ENCODE measurements at places on chromosomes 2 and 18.

DNA sequence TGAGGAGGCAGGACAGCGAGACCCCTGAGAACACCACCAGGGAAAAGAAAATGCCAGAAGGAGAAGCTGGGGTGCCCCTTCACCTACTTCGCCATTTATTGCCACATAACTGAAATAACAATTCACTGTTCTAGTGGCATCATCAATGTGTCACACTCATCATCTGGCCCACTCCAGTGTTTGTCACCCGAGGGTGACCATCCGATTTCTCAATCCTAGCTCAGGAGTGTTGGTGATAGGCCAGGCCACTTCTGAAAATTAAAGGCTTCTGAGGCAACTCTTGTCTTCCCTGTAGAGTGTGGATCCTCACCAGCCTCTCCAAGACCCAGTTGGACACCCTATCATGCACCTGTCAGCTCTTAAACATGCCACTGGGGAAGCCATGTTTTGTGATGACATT is 62.9 kb upstream of the BZW1 start:
- DNase-seq: no peak

DNA sequence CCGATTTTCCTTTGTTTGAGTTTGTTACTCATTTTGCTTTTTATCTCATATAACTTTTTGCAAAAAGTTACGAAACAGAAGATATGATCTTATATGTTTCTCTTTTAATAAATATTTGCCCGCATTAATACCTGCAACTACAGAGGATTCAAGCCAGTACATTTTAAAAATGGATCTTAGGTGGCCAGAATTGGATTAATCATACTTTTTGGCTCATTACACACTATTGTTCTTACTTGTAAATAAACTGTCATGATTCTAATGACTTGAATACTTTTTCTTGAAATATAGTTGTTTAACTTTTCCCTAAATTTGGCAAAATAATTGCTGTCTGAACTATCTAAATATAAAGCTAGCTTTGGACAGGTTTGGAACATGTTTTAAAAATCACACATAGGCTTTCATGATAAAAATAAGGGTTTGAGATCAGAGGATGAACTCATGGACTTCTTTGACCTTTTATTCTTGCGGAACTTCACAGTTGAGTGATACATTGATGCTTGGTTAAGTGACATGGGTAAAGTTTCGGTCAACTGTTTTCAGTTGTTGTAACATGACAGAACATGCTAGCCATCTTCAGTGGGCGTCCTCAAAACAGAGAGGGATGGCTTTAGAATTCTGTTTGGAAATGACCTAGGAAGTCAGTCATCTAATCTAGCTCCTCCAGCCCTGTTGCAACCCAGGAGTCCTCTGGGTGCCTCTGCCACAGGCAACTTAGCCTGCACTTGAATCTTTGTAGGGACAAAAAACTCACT is 44.5 kb downstream of the LTBP1 start:
- no peak for DNase-seq

- DNase-seq: no peak
Measured at GRCh38 chr2:118119761-118120400, 31.6 kb downstream of the INSIG2 start.

- no peak for DNase-seq
Measured at GRCh38 chr2:83990636-83991035, 468.4 kb downstream of the SUCLG1 start.

- no peak for DNase-seq
Measured at GRCh38 chr2:95052307-95052706, 26.8 kb downstream of the MAL start.

GRCh38 chr2:68302281-68302875 is 17.4 kb downstream of the CNRIP1 start:
- no peak for DNase-seq

GRCh38 chr2:39730685-39731302 is 48.3 kb downstream of the THUMPD2 start:
- peak; percentile 19 for DNase-seq

GRCh38 chr2:205613970-205614559 is 68.2 kb upstream of the NRP2 start:
- DNase-seq: no peak

DNA sequence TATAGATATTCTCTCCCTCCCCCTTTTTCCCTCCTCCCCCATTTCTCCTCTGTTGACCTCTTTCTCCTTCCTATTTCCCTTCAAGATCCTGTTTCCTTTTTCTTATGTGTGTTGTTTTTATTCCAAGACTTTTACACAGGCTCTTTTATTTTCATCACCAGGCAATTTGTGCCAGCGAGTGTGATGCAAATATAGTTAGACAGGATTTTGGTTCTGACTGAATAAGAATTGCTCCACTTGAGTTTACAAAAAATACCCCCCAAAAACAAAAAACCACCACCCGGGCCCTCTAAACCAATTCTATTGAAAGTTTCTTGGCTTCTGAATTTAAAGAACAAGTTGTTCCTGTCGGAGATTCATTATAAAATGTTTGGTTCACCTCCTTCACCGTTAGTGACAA is 50.9 kb upstream of the MAPK4 start:
- no peak for DNase-seq

- no peak for DNase-seq
Measured at GRCh38 chr18:48918660-48919456, 31.9 kb downstream of the SMAD7 start.

DNA sequence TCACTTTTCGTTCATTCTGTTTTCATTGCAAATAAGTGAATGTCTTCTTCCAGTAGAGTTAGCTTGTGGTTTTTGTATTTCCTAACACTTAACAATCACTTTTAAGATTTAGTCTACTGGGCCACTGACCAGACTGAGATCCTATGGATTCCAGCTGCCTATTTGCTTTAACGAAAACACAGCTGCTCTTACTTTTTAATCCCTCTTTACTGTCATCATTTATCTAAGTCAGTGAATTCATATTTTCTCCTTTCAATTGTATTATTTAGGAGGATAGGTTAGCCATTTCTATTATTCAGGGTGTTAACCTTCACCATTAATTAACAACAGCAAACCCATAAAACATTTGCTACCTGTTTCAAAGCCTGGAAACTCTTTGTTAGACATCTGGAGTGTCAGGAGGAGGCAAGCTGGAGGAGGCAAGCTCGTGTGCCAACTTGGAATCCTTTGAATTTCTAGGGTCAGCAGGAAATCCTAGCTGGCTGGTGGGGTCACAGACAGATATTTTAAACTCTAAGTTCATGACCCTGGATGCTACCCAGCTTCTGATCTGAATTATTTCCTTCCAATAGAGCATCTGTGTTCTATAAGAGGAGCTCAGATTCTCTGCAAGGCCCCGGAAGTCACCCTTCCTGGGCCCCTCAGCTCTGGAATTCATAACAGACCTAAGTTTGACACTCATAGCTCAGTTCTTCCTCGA is 385.3 kb downstream of the RBM43 start:
- DNase-seq: no peak

GRCh38 chr2:84946204-84947009 is 24.6 kb upstream of the KCMF1 start:
- no peak for DNase-seq

DNA sequence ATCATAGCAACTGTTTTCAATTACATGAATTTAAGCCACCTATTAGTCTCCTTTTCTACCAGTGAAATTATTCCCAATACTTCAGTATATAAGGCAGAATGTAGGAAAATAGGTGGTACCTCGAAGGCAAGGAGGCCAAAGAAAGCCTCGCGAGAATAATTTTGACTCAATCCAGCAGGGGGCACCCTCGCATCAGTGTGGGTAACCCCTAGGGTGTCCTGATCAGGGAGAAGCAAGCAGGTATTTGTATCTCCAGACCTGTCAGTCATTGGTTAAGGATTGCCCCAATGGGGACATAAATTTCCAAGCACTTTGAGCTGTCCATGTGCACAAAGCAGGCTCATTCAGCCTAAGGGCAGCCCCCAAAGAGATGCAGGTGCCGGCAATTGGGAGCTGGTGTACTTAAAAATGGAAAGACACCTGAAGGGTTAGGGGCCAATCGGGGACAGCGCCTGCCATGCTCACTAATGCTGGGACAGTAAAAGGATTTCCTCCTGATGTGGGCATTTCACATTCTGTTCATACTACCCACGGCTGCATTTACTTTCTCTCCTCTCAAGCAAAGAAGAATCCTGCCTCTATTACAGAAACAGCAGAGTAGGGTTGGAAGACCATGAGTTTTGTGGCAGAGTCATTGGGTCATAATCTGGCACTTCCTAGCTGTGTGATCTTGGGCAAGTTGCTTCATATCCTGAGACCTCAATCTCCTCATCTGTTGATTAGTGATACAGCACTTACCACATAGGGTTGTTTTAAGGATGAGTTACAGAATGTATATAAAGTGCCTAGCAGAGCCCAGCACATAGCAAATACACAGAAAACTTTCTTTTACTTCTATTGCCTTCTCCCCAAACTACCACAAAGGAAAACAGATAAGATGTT is 136.1 kb downstream of the ICOS start:
- no peak for DNase-seq

DNA sequence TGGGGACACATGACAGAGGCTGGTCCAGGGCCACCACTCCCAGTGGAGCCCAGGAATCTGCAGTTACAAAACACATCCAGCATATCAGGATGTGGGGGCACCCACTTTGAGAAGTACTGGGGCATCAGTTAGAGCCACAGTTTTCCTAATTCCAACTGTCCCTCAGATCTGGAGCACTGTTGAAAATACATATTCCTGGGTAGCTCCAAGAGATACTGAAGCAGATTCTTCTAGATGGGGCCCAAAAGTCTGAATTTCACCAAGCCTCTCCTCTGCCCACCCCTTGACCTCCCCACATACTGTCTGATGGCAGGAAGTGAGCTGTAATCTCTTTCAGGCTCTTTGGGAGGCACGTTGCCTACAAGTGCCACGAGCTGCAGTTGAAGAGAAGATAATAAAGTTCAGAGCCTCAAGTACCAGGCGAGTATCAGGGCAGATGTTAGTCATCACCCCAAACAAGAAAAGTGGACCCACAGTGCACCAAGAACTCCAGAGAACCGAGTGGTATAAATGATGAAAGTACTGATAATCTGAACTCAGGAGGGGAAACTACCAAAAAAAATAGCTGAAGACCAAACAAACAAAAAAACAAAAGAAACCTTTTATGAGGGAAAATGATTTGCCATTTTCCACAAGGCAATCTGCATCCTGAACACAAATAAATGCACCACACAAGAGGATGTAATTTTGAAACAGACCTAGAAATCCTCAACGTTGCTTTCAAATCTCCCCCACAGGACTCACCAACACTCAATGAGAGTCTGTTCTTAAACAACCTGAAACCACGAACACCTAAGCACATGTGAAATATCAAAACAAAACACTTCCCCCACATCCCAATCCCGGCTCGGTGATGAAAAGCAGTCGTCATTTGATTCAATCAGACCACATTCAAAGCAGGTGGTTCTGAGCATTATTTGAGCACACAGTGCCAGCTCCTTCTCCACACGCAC is 98.7 kb downstream of the TCF4 start:
- peak; percentile 77 for DNase-seq

DNA sequence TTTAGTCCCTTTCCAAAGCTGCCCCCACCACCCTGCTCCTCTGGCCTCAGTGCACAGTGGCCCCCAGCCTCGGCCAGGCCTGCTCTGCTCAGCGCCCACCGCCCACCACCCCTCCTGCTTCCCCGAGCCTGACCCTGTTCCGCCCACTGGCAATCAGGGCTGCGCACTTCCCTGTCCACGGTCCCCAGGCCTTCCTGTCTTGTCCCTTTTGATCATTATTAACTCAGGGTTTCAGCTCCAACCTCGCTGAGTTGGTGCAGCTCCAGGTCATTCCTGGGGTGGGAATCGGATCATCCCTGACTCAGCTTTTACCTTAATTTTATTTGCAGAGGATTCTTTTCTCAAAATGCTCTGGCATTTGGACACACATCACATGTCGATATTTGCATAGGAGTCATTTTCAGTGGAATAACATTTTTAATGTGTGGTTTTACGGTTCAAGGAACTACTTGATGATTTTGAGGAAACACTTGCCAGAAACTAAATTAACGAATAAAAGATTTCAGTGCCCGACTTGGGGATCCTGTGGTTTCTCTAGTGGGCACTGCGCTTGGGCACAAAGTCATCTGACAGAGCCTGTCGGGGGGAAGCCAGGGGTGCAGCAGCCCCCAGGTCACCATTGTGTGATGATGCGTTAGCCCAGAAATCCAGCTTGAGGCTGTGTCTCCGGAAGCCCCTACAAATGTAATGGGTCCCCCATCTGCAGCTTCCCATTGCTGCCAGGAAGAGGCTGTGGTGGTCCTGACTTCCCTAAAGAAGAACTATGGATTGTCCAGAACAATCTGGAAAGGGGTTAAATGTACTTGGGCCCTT is 1.0 kb upstream of the ESPNL start:
- DNase-seq: no peak

- no peak for DNase-seq
Measured at GRCh38 chr18:51687845-51688585, 490.5 kb upstream of the MEX3C start.

DNA sequence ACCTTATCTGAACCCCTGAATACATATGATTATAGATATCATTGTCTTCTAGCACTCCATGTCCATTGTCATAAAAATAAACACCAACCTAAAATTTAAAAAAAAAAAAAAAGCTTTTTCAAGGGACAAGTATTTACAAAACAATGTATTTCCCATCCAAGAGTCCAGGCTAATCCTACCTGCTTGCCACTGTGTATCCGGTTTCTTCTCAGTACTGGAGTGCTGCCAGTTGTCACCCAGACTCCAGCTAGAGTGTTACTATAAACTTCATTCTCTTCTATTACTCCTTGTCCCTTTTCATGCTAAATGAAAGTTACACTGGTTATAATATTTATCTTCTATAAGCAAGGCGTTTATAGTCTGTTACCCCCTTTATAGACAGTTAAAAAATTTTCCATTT is 35.8 kb downstream of the MSH6 start:
- DNase-seq: no peak

DNA sequence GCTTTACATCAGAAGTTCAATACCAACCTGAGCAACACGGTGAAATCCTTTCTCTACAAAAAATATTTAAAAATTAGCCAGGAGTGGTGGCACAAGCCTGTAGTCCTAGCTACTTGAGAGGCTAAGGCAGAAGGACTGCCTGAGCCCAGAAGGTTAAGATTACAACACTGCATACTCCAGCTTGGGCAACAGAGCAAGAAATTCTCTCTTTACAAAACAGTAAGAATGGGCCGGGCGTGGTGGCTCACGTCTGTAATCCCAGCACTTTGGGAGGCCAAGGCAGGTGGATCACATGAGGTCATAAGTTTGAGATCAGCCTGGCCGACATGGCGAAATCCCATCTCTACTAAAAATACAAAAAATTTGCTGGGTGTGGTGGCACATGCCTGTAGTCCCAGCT is 113.2 kb downstream of the USP34 start:
- no peak for DNase-seq

DNA sequence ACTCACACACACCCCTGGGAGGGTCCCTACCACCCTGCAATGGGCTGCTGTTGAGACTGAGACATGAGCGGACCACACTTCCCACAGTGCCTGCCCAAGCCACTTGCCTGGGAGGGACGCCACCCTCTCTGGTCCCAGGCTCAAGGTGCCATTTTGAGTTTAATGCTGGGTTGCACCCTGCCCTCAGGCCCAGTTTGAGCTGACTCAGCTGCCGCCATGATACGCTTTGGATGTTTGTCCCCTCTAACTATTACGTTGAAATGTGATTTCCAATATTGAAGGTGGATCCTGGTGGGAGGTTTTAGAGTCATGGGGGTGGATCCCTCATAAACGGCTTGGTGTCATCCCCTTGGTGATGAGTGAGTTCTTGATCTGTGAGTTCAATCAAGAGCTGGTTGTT is 76.4 kb upstream of the DYNC1I2 start:
- no peak for DNase-seq

Data from NCI-H1105 treated with DMSO at 0.1 percent for 48 hours (cell line).